ENCODE measurements at places on chromosomes 3 and 15. TPM values are rescaled to one million over a fixed set of nuclear protein-coding genes. Genes with fewer than 3 reads are reported as not detected.

DNA sequence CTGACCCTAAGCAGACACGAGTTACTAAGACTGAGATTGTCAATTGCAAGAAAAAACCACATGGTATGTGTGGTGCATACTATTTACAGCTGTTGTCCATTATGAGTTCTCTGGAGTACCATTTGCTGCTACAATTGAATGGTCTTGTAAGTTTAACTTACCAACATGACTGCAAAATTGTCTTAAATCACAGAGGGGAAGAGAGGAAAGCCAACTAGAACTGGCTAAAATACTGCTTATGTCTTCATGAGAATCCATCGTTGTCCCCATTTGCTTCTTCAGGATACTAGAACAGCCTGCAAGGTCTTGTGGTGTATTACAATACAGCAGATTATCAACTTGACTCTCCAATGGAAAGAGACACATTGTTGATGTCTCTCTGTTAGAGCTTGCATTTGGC, 313.2 kb downstream of the AGBL1 start:
- no peak overlapping the region for H3K4me3 ChIP-seq
- no peak for DNase-seq
- H3K4me1 ChIP-seq, result no peaks in the 10 kb centered on the region

DNA sequence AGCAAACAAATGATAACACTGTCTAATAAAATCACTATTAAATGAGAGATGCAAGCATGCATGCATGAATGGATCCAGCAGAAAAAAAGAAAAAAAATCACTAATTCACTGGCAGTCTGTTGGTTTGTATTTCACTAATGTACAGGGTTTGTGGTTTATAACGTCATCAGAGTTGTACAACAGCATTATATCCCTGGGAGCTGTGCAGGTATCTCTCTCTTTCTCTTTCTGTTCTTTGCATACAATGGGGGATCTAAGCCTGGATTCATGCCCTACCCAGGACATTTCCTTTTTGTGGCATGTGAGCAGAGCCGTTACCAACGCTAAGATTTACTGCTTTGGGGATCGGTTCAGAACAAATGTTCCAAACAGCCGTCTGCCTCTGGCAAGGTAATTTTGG, 229.5 kb downstream of the SOX2 start:
- no peak overlapping the region for H3K4me3 ChIP-seq
- no peaks in the 10 kb centered on the region for H3K4me1 ChIP-seq
- H3K27me3 ChIP-seq, result no peaks in the 10 kb centered on the region
- no peak overlapping the region for H3K27ac ChIP-seq

GRCh38 chr3:111373861-111374260, 168.1 kb upstream of the CD96 start:
- no peaks in the 10 kb centered on the region for H3K36me3 ChIP-seq
- no peaks in the 10 kb centered on the region for H3K4me1 ChIP-seq
- DNase-seq, result no peak

GRCh38 chr3:127787571-127788365, 34.5 kb downstream of the MGLL start:
- no peak overlapping the region for H3K27ac ChIP-seq
- no peak overlapping the region for H3K4me3 ChIP-seq
- no peak for DNase-seq
- no peaks in the 10 kb centered on the region for H3K27me3 ChIP-seq

- no peaks in the 10 kb centered on the region for H3K36me3 ChIP-seq
- H3K4me3 ChIP-seq, result no peak overlapping the region
- no peak for DNase-seq
- H3K27me3 ChIP-seq, result no peaks in the 10 kb centered on the region
- H3K4me1 ChIP-seq, result no peaks in the 10 kb centered on the region
Observed at GRCh38 chr15:79948095-79948695, 22.8 kb downstream of the BCL2A1 start.

GRCh38 chr3:42732829-42733459, 30.3 kb upstream of the HHATL start:
- no peaks in the 10 kb centered on the region for H3K4me1 ChIP-seq
- H3K36me3 ChIP-seq, result no peaks in the 10 kb centered on the region
- no peak overlapping the region for H3K27ac ChIP-seq
- no peak overlapping the region for H3K4me3 ChIP-seq

- no peak overlapping the region for H3K4me3 ChIP-seq
- H3K4me1 ChIP-seq, result no peaks in the 10 kb centered on the region
- no peak for DNase-seq
- no peaks in the 10 kb centered on the region for H3K36me3 ChIP-seq
- peak overlapping the region; percentile 5 for H3K27ac ChIP-seq
Observed at GRCh38 chr3:171953301-171954022, 85.9 kb upstream of the FNDC3B start.

GRCh38 chr3:10956986-10957385, 35.6 kb upstream of the SLC6A1 start:
- no peaks in the 10 kb centered on the region for H3K27me3 ChIP-seq
- H3K4me1 ChIP-seq, result no peaks in the 10 kb centered on the region
- no peak overlapping the region for H3K4me3 ChIP-seq
- H3K36me3 ChIP-seq, result no peaks in the 10 kb centered on the region

DNA sequence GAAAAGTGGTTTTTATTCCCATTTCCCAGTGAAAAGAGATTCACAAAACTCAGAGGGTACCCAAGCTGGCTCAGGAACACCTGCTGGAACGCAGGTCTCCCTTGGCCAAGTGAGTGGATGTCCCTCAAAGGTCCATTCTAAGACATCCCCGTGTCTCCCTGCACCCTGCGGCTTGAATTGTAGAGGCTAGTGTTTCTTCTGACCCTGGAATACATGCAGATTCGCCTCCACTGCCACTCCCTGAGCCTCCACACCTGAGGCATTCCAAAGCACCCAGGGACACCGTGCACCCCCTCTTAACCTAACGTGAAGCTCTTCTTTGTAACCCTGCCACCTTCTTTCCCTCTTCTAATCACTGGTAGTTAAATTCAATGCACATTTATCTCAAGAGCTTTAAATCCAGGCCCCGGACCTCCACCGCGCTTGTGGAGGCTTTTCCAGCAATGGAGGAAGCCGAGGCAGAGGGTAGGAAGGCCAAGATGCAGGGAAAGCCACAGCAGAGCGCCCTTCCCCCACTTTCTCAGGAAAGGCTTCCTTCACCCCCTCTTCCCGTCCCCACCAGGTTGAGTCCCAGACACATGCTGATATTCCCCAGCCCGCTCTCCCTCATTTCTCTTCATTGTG, 590 bp upstream of the ITGA11 start:
- no peaks in the 10 kb centered on the region for H3K36me3 ChIP-seq
- no peaks in the 10 kb centered on the region for H3K4me1 ChIP-seq
- H3K27me3 ChIP-seq, result peaks cover 3% of the 10 kb centered on the region
- no peak for DNase-seq

DNA sequence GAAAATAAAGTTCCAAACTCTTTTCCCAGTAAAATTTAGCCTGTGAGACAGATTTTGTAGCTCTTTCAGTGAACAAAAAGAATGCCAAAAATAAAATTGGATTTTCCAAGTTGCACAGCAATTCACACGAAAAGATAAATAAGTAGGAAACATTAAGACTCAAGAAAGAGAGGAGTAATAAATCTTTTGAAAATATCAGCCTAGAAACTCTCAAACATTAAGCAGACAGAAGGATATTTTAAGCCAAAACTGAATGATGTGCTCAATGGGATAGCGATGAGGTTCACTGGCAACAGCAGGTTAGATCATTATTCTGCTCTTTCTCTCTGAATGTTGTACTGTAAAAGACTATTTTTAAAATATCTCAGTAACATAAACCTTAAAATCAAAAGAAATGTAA, 115.0 kb downstream of the STAG1 start:
- no peak overlapping the region for H3K27ac ChIP-seq
- H3K4me1 ChIP-seq, result peaks cover 7% of the 10 kb centered on the region
- no peaks in the 10 kb centered on the region for H3K36me3 ChIP-seq
- DNase-seq, result no peak

DNA sequence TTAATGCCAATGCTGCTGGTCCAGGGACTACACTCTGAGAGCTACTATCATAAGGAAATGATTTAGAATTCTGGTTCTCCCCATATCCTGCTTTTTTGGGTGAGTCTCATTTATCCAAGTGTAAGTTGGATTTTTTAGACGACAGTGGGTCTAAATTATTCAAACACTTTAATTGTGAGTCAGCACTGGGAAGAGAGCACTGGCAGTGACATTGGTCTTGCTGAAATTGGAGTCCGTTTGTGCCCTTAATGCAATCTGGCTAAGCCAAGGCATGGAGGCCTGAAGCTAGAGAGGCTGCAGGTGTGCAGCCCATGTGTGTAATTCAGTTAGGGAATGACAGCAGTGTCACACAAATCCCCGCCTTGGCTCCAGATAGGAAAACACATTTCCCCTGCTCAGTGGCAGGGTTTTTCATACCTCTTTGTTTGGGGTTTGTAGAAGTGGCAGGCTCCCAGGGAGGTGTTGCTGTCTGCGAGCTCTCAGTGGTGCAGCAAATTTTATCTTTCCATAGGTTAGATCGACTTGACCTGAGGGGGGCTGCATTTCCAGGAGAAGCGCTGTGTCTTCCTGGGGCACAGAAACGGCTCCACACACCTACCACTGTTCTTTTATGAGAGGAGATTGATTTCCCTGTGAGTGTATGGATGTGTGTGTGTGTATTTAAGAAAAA, 197.7 kb downstream of the CD47 start:
- H3K27me3 ChIP-seq, result no peaks in the 10 kb centered on the region
- peaks cover 2% of the 10 kb centered on the region for H3K4me1 ChIP-seq
- no peak for DNase-seq
- no peak overlapping the region for H3K4me3 ChIP-seq
- H3K36me3 ChIP-seq, result no peaks in the 10 kb centered on the region

DNA sequence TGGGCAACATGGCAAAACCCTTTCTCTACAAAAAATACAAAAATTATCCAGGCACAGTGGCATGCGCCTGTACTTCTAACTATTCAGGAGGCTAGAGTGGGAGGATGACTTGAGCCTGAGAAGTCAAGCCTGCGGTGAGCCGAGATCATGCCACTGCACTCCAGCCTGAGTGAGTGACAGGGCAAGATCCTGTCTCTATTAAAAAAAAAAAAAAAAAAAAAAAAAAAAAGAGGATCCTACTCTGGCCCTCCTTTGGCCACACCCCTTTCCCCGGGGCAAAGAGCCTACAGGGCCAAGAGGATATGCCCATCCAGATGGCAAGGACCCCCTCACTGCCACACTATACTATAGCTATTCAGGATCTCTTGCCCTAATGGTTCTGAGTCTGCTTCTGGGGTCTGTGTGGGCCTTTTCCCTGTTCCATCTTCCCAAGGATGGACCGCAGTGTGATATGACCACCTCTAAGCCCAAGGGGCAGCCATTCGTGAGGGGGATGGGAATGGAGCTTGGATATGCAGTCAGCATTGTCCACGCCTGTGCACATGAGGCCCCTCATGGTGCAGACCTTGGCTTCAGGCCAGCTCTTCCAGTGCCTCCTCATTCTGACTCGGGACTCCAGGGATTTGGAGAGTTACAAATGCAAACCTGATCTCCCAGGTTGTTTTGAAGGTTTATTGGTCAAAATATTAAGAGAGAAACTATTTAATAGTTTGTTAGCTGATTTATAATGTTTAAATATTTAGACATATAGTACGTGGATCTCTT, 7.3 kb downstream of the TYRO3 start:
- no peaks in the 10 kb centered on the region for H3K27me3 ChIP-seq
- H3K4me1 ChIP-seq, result no peaks in the 10 kb centered on the region
- H3K27ac ChIP-seq, result no peak overlapping the region
- H3K4me3 ChIP-seq, result no peak overlapping the region

GRCh38 chr3:73601011-73601410, 23.7 kb downstream of the PDZRN3 start:
- no peak overlapping the region for H3K4me3 ChIP-seq
- H3K27me3 ChIP-seq, result no peaks in the 10 kb centered on the region
- H3K27ac ChIP-seq, result no peak overlapping the region
- DNase-seq, result no peak

DNA sequence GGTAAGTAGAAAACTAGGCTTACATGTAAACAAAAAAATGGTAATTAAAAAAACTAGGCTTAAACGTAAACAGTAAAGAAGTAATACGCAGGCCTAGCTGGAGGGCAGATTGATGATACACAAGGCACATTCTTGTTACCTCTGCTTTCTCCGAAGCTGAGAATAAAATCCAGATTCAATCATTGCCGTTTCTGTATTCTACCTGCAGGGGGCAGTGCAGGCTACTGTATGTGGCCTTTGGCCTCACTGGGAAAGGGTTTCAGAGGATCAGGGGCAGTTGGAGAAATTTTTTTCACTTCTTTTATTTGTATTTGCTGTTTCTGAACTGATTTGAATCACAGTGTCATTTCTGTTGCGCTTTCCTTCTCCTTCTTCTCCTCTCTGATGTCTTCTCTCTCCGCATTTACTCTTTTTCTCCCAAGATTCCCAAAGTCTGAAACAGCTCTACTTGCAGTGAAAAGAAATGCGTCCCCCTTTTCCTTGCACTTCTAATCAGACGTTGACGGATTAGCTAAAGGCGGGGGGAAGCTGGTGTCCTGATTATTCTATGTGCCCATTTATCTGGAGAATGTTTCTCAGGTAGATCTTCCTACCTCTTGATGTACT, 67.1 kb upstream of the MCTP2 start:
- H3K4me1 ChIP-seq, result no peaks in the 10 kb centered on the region
- no peaks in the 10 kb centered on the region for H3K27me3 ChIP-seq
- no peak overlapping the region for H3K4me3 ChIP-seq
- H3K36me3 ChIP-seq, result no peaks in the 10 kb centered on the region
- peak; percentile 40 for DNase-seq

Gene EPHA6
- 0.55 TPM for total RNA-seq

GRCh38 chr3:29144807-29145206, 136.1 kb upstream of the RBMS3 start:
- H3K4me1 ChIP-seq, result no peaks in the 10 kb centered on the region
- H3K27me3 ChIP-seq, result no peaks in the 10 kb centered on the region
- no peak for DNase-seq
- no peaks in the 10 kb centered on the region for H3K36me3 ChIP-seq

Gene MOBP
- total RNA-seq, result not detected

DNA sequence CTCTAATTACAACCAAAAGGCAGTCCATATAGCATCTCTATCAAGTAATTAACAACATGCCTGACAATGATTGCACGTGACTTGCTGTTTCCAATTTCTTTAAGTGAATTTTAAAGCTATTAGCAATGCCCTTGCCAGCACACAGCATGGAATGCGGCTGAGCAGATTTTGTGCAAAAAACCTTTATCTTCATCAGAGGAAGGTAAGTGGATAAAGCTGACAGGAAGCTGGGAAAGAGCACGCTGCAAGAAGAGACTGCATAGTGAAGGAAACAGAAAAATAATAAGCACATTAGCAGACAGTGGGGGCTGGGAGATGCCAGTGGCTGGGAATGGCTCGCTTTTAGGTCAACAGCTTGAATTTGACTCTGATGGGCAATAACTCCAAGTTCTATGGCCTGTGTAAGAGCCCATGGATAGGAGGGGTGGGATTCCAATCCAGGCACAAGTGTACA, 138.8 kb downstream of the PDZRN3 start:
- DNase-seq, result no peak
- peaks cover 6% of the 10 kb centered on the region for H3K4me1 ChIP-seq
- H3K36me3 ChIP-seq, result no peaks in the 10 kb centered on the region
- no peak overlapping the region for H3K27ac ChIP-seq
- no peaks in the 10 kb centered on the region for H3K27me3 ChIP-seq

Gene PYGO1
- 2.3 TPM for total RNA-seq

Gene KNL1
- total RNA-seq, result 0.90 TPM

GRCh38 chr15:59764775-59765174, 75.7 kb upstream of the BNIP2 start:
- H3K27ac ChIP-seq, result no peak overlapping the region
- DNase-seq, result no peak
- H3K4me1 ChIP-seq, result no peaks in the 10 kb centered on the region
